ENCODE measurements at places on chromosomes 7 and 10.

- no peak for DNase-seq
Measured at GRCh38 chr10:78744491-78745090, 324.2 kb upstream of the ZMIZ1 start.

DNA sequence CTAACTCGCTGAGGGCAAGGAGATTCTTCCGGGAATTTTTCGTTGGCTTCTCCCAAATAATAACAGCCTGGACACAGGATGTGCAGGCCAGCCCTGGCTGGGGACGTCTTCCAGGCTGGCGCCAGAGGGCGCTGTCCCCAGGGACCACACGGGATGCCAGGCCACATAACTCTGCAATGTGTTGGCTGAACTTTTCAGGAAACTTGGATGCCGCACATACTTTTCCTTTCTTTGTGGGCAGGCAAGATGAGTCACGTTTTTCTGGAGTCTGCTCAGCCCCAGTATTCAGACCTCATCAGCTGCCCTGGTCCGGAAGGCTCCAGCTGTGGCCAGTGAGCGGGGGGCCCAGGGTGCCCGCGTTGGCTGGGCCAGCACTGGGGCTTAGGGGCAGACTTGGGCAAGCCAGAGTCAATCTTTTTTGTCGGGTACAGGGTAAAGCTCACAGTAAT, 122.7 kb downstream of the PRKAG2 start:
- no peak for DNase-seq

DNA sequence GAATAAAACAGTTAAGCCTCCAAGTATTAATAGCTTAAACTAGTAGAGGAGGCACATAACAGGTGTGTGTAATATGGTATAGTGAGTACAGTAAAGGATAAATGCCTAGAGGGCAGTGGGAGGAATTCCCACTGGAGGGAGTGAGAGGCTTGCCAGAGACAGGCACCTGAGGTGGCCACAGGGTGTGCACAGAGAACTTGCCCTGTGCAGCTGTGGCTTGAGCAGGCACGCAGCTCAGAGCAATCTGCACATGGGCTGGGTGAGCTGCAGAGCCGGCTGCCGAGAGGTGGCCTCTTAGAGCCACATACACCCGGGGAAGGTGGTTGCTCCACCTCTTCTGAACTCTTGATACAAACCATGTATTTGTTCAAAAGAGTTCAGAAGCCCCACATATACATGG, 237.1 kb downstream of the COBL start:
- DNase-seq, result no peak

- DNase-seq, result no peak
Measured at GRCh38 chr10:90847436-90847835, 10.4 kb downstream of the HTR7 start.

- DNase-seq, result no peak
Measured at GRCh38 chr10:22615819-22616499, 98.4 kb downstream of the PIP4K2A start.

Data from activated naive CD4-positive, alpha-beta T cell treated with anti-CD3 and anti-CD28 coated beads, Interleukin-2, amount 10 ng/mL, durations not matched to agents 7 days and 5 days (primary cell).